Activated T-cell treated with anti-CD3 and anti-CD28 coated beads, Interleukin-2, amount 50 U/mL, for 4 hours (primary cell): ENCODE measurements at places on chromosomes 7 and 10. TPM values are rescaled to one million over a fixed set of nuclear protein-coding genes. Genes with fewer than 3 reads are reported as not detected.

The ZNF37A gene
- total RNA-seq = 23.7 TPM

The NYAP1 gene
- 0.11 TPM for total RNA-seq

The CUZD1 gene
- total RNA-seq = 1.3 TPM

The BICC1 gene
- total RNA-seq = not detected

The GIMAP2 gene
- total RNA-seq = 22.7 TPM

The GRM3 gene
- not detected for total RNA-seq

The RELN gene
- 0.24 TPM for total RNA-seq

The HECW1 gene
- not detected for total RNA-seq

The METTL2B gene
- total RNA-seq = 68.5 TPM

The TFEC gene
- 0.73 TPM for total RNA-seq

The CABCOCO1 gene
- not detected for total RNA-seq

The HOXA9 gene
- total RNA-seq = not detected

The WEE2 gene
- total RNA-seq = not detected

The GIMAP4 gene
- 11.1 TPM for total RNA-seq

The ITIH5 gene
- total RNA-seq = not detected

The SVOPL gene
- total RNA-seq = not detected
